ELR (cell line): ENCODE measurements at places on chromosomes 5 and 9.
A peak's percentile ranks its signal among the peaks of the same experiment; 100 is the strongest.

- DNase-seq, result no peak
Observed at GRCh38 chr9:134655101-134655500, 13.5 kb downstream of the COL5A1 start.

DNA sequence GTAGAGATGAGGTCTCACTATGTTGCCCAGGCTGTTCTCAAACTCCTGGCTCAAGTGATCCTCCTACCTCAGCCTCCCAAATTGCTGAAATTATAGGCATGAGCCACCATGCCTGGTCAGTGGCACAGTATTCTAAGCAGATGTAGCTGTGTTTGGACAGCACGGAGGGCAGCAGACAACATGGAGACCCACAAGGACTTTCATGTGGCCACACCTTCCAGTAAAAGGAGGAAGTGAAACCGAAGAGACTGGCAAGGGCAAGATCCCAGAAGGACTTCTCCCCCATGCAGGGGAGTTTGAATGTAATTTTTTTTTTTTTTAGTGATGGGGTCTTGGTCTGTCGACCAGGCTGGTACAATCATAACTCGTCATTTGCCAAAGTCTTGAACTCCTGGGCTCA is 172.2 kb downstream of the TRPM3 start:
- no peak for DNase-seq

DNA sequence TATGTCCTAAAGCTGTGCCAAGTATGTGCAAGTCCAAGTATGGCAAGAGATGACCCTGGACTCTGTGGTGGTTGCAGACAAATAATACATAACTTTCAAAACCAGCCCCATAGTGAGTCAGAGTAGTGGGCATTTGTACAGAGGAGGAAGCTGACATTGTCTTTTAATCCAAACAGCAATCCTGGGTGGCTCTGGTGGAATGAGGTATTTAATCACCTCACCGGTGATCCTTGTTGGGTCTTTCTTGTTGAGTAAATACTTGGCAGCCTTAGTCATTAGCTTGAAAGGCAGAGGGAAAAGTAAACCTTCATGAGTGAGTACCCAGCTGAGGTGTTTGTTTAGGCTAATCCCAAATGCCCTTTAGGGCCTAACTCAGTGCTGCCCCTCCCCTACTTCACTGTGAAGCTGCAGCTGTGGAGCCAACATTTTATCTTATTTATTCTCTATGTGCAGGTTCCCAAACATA is 148.7 kb upstream of the SLC12A2 start:
- peak; percentile 83 for DNase-seq

- DNase-seq, result no peak
Observed at GRCh38 chr5:32506201-32506661, 61.7 kb upstream of the ZFR start.

DNA sequence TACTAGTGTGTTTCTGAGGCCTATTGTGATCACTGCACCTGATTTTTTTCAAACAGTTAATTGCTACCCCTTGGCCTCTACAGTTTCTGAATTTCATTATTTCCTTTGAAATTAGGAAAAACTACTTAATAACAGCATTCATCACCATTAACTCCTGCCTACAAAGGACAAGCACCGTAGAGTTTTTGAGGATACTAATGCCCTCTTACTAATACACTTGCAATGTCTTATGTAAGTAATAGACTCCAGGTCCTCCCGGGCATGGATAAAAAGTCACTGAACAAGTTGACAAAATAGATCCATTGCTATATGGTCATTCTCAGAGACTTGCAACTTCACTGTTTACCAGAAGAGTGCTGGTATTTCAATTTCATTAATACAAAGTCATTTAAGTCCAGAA is 1172.5 kb downstream of the CDH12 start:
- DNase-seq, result peak; percentile 30

DNA sequence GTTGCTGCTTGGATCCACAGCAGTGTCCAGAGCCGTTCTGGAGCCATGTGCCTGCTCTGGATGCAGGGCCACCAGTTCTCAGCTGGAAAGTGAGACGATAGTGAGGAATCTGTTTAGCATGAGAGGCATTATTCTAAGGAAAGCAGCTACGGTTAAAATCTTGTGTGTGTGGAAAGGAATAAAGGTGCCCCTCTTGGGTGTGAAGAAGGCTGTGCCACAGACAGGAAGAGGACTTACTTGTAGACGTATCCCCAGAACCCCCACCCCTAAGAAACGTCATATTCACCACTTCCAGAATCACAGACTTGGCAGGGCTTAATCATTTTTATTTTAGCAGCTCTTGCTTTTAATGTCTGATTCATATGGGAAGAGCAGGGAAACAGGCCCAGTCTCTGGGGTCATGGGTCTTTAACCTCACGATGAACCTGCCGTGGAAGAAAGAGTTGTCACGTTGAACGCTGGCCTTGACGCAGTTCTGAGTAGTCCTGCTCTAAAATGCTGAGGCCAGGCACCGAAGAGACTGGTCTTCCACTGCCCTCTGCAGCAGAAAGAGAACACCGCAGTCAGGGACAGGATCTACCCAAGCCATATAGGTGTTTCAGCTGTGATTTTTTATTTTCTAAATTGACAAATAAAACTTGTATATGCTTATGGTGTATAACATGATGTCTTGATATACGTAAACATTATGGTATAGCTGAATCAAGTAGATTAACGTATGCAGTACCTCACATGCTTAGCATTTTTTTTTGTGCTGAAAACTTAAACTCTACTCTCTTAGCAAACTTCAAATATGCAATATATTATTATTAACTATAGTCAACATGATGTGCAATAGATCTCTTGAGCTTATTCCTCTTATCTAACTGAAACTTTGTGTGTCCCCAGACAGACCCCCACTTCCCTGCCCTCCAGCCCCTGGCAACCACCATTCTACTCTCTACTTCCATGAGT is 38.8 kb downstream of the CARTPT start:
- peak; percentile 77 for DNase-seq

- DNase-seq, result no peak
Observed at GRCh38 chr9:104960662-104961061, 32.7 kb upstream of the ABCA1 start.

GRCh38 chr5:172617817-172618216 is 23.2 kb upstream of the NEURL1B start:
- DNase-seq, result no peak

- no peak for DNase-seq
Observed at GRCh38 chr5:174010365-174010764, 21.4 kb downstream of the C5orf47 start.
